ENCODE measurements at places on chromosomes 6 and 20.

DNA sequence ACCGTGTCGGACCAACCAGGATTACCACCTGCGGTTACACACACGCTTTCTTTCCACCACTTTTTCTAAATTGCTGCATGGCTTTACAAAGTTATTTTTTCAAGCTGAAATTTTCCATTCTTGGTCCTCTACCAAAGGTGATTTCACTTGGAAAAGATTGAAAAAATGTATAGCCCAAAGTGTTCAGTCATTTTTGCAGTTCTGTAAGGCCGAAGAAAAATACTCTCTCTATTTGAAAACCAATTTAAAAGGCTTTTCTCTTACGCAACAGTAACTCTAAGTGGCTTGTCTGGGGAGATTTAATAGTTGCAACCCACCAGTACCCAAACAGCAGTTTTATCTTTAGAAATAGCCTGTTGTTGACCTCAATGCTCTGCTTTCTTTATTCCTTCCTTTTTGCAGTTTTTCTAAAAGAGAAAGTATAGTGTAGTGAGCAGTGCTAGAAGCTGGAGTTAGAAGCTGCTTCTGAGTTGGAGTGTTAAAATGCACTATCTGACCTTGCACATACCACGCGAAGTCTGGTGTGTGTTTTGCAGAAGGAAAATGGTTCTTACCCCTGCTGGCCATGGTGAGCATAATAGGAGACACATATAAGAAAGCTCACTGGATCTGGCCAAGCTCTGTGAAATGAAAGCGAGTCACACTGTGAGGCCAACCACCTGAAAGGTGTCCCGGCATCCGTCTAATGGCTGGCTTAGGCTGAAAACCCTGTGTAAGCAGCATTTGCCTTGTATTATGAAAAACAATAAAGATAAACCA is 271.6 kb upstream of the PRND start:
- DNase-seq: no peak

- DNase-seq: no peak
Measured at GRCh38 chr6:142822383-142822782, 122.6 kb downstream of the HIVEP2 start.

DNA sequence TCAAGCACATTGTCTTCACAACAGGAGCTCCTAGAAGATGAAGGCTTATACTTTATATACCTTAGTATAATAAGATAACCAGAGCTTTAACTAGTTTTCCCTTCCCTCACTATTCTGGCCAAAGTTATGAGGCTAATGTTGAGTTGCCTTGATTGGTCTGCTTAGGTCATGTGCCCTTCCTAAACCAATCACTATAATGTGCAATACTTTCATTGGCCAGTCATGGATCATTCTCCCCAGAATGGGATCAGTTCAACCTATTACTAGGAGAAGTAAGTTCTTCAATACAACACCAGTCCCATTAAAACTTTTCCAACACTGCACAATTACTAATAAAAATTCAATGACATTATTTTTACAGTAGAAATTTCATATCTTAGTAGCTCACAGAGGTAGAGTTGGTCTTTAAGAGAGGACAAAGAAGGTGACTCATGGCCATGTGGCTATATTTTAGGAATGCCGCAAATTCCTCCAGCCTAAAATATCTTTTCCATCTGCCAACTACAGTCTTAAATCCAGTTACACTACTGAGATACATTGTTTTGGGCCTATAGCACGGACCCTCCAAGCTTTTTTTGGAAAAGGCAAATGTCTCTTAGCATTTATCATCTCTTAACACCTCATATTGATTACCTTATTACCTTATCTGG is 12.5 kb upstream of the POU3F2 start:
- no peak for DNase-seq

DNA sequence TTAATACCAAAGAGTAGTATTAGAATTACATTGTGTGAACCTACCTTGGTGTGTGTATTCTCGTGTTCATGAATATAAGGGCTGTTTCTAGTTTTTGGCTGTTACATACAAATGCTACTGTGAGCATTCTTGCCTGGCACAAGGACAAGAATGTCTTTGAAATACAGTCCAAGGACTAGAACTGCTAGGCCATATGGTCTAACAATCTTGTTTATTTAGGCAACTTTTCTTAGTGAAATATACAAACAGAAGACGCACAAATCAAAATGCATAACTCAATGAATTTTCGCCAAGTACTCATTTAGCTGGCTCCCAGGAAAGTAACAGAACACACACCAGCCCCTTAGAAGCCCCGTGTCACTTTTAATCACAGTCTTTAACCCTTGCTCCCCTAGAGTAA is 28.5 kb downstream of the KDM1B start:
- DNase-seq: no peak

Data from stimulated activated CD4-positive, alpha-beta T cell treated with anti-CD3 and anti-CD28 coated beads, Interleukin-1b, Interleukin-23, amount 100 ng/mL, for 1 hour (primary cell).